Astrocyte (in vitro differentiated cells and primary cell): ENCODE measurements at places on chromosomes 2 and 18. TPM values are rescaled to one million over a fixed set of nuclear protein-coding genes. Genes with fewer than 3 reads are reported as not detected.

The PGAP1 gene
- total RNA-seq: 19.9 and 22.8 TPM in 2 replicates

The EFEMP1 gene
- 146 and 155 TPM in 2 replicates for total RNA-seq

The RAB27B gene
- 0.91 and 1.1 TPM in 2 replicates for total RNA-seq

The TIA1 gene
- 104 and 112 TPM in 2 replicates for total RNA-seq

The PLCD4 gene
- 0.86 and 0.89 TPM in 2 replicates for total RNA-seq

The ANKRD62 gene
- not detected in 2 replicates for total RNA-seq

The GALNT14 gene
- total RNA-seq: 2.1 and 2.9 TPM in 2 replicates

DNA sequence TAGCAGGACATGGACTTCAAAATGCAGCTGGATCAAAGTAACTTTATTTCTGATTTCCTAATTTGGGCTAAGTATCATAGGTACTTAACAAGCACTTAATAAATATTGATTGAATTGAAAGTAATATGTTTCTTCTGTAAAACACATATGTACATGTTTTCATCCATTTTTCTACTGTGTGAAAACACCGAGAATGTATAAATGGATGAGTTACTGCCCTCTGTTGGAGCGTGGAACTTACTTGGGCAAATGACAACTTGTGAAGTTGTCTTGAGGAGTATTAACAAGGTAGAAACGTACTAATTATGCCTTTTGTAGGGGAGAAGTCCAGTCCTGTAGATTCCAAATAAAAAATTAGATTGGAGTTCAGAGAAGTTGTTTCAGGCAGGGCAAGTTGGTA, 87.2 kb downstream of the PHLPP1 start:
- no peaks in the 10 kb centered on the region for H3K36me3 ChIP-seq
- no peak for DNase-seq
- H3K27me3 ChIP-seq: no peaks in the 10 kb centered on the region

GRCh38 chr2:33158482-33159003, 211.8 kb downstream of the LTBP1 start:
- peak; percentile 97 for DNase-seq
- peak overlapping the region; percentile 82 for H3K27ac ChIP-seq

GRCh38 chr2:222193328-222193983, 105.3 kb downstream of the PAX3 start:
- no peaks in the 10 kb centered on the region for H3K36me3 ChIP-seq
- no peak overlapping the region for H3K4me3 ChIP-seq
- DNase-seq: no peak
- H3K27me3 ChIP-seq: no peaks in the 10 kb centered on the region

DNA sequence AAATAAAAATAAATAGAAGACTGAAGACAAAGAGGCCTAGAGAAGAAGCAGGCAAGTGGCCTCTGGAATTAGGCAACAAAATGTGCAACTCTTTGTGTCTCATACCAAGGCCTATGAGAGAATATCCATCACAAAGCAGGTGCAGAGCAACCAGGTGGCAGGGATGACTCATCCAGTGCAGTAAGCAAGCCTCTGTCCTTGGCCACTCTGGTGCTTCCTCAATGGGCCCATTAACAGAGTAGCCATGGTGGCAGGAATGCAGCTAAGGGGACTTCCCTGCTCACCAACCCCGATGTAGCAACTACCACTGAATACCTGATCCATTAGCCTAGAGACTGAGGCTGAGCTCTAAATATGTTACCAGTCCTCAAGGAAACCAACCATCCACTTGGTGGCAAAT, 11.0 kb upstream of the EPG5 start:
- no peaks in the 10 kb centered on the region for H3K4me1 ChIP-seq
- H3K27me3 ChIP-seq: no peaks in the 10 kb centered on the region
- no peak overlapping the region for H3K4me3 ChIP-seq
- no peaks in the 10 kb centered on the region for H3K36me3 ChIP-seq
- DNase-seq: no peak

GRCh38 chr2:44980751-44981713, 28.2 kb downstream of the SIX2 start:
- H3K27ac ChIP-seq: no peak overlapping the region
- H3K4me3 ChIP-seq: no peak overlapping the region
- H3K4me1 ChIP-seq: no peaks in the 10 kb centered on the region
- no peaks in the 10 kb centered on the region for H3K36me3 ChIP-seq

DNA sequence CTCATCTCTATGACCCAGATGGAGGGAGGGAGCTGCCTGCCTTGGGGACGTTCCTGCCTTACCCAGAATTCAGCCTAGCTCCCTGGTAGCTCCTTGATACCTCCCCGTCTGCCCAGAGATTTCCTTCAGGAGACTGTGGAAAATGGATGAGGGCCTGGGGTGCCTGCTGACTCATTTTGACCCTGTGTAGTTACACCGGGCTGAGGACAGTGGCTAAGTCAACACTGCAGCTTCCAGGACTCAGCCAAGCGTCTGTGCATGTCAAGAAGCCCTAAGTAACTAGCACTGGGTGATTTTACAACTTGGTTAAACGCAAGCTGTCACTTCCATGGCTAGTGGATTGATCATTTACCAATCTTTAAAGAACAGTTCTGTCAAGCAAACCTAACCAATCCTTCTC, 23.3 kb upstream of the EPAS1 start:
- no peaks in the 10 kb centered on the region for H3K36me3 ChIP-seq
- H3K4me1 ChIP-seq: peaks cover 33% of the 10 kb centered on the region
- peak; percentile 2 for DNase-seq
- no peak overlapping the region for H3K27ac ChIP-seq

- H3K36me3 ChIP-seq: no peaks in the 10 kb centered on the region
- no peaks in the 10 kb centered on the region for H3K27me3 ChIP-seq
- no peaks in the 10 kb centered on the region for H3K4me1 ChIP-seq
- no peak for DNase-seq
- no peak overlapping the region for H3K27ac ChIP-seq
- no peak overlapping the region for H3K4me3 ChIP-seq
These were observed 1071.9 kb upstream of the CDH2 start for GRCh38 chr18:29248805-29249204.

GRCh38 chr2:190984595-190984994, 29.4 kb downstream of the STAT1 start:
- H3K36me3 ChIP-seq: peaks cover 57% of the 10 kb centered on the region
- H3K27ac ChIP-seq: no peak overlapping the region
- H3K4me3 ChIP-seq: no peak overlapping the region
- DNase-seq: peak; percentile 93
- H3K27me3 ChIP-seq: no peaks in the 10 kb centered on the region

GRCh38 chr2:56244911-56245530, 61.2 kb downstream of the CCDC85A start:
- H3K4me1 ChIP-seq: no peaks in the 10 kb centered on the region
- no peak overlapping the region for H3K27ac ChIP-seq
- DNase-seq: peak; percentile 60
- H3K27me3 ChIP-seq: no peaks in the 10 kb centered on the region

GRCh38 chr2:189474526-189474925, 33.3 kb downstream of the WDR75 start:
- H3K27me3 ChIP-seq: no peaks in the 10 kb centered on the region
- H3K4me3 ChIP-seq: no peak overlapping the region
- DNase-seq: no peak
- peaks cover 57% of the 10 kb centered on the region for H3K36me3 ChIP-seq
- H3K4me1 ChIP-seq: no peaks in the 10 kb centered on the region

DNA sequence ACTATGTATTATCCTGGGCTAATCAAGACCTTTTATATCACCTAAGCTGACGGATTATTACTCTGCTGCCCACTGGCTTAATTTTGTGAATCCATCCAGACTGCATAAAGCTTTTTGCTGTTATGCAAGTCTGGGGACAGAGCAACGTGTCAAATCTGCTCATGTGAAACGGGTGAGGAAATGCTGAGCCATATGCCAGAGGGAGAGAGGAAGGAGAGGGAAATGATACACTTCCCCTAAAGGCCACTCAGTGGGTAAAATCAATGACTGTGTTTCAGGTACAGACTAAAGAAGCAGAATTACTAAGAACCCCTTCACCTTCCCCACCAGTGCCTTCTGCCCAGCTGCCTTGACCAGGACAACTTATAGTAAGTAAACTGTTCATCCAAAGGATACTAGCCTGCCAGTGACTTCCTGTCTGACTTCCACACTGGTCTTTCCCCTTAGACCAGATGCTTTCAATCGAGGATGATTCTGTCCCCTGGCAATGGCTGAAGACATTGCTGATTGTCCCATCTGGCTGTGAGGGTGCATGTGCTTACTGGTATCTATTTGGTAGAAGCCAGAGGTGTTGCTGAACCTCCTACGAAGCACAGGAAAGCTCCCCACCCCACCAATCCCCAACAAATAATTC, 43.0 kb downstream of the STAT1 start:
- no peak overlapping the region for H3K27ac ChIP-seq
- no peak overlapping the region for H3K4me3 ChIP-seq
- no peaks in the 10 kb centered on the region for H3K27me3 ChIP-seq
- no peaks in the 10 kb centered on the region for H3K4me1 ChIP-seq

DNA sequence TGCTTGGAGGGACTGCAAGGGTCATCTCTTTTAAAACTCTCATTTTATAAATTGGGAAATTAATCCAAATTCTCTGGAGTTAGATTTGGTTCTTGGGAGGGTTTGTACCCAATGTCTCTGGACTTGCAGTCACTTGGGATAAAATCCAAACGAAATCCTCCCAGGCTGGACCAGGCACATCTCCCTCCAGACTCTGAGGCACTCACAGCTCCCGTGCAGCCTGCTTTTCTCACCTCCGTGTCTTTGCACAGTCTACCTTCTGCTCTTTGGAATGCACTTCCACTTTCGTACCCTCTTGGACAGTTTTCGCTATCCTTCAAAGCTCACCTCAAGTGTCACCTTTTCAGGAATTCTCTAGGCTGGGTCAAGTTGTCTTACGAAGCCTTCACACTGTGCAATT, 166.3 kb downstream of the MYCN start:
- no peaks in the 10 kb centered on the region for H3K36me3 ChIP-seq
- H3K27ac ChIP-seq: no peak overlapping the region
- no peaks in the 10 kb centered on the region for H3K27me3 ChIP-seq
- H3K4me1 ChIP-seq: no peaks in the 10 kb centered on the region

GRCh38 chr2:223050188-223050587, 1.8 kb upstream of the KCNE4 start:
- no peak overlapping the region for H3K27ac ChIP-seq
- peaks cover 25% of the 10 kb centered on the region for H3K4me1 ChIP-seq
- H3K4me3 ChIP-seq: no peak overlapping the region
- H3K27me3 ChIP-seq: no peaks in the 10 kb centered on the region
- DNase-seq: no peak

DNA sequence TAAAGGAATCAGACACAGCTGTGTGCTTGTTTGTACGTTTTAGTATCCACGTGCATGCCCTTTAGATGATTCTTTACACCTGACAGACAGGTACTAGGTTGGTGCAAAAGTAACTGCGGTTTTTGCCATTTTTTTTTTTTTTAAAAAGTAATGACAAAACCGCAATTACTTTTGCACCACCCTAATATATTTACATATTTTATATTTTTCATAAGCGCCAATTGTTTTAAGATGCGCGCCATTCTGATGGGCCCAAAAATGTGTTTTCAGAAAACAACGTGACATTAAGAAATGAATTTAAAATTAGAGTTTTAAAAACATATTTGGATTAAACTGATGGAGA, 972 bp upstream of the COBLL1 start:
- H3K27me3 ChIP-seq: no peaks in the 10 kb centered on the region
- no peak overlapping the region for H3K27ac ChIP-seq
- H3K4me1 ChIP-seq: peaks cover 12% of the 10 kb centered on the region
- no peaks in the 10 kb centered on the region for H3K36me3 ChIP-seq
- peak overlapping the region; percentile 78 for H3K4me3 ChIP-seq
- DNase-seq: no peak

GRCh38 chr2:49146401-49146800, 7.9 kb downstream of the FSHR start:
- no peaks in the 10 kb centered on the region for H3K36me3 ChIP-seq
- DNase-seq: no peak
- no peak overlapping the region for H3K27ac ChIP-seq

GRCh38 chr2:112876257-112876970, 34.6 kb upstream of the IL37 start:
- DNase-seq: no peak
- no peaks in the 10 kb centered on the region for H3K27me3 ChIP-seq
- peaks cover 36% of the 10 kb centered on the region for H3K4me1 ChIP-seq

- H3K4me1 ChIP-seq: no peaks in the 10 kb centered on the region
- H3K36me3 ChIP-seq: no peaks in the 10 kb centered on the region
- no peak overlapping the region for H3K27ac ChIP-seq
- no peaks in the 10 kb centered on the region for H3K27me3 ChIP-seq
These were observed 129.7 kb downstream of the PHLPP1 start for GRCh38 chr18:62844850-62845643.

DNA sequence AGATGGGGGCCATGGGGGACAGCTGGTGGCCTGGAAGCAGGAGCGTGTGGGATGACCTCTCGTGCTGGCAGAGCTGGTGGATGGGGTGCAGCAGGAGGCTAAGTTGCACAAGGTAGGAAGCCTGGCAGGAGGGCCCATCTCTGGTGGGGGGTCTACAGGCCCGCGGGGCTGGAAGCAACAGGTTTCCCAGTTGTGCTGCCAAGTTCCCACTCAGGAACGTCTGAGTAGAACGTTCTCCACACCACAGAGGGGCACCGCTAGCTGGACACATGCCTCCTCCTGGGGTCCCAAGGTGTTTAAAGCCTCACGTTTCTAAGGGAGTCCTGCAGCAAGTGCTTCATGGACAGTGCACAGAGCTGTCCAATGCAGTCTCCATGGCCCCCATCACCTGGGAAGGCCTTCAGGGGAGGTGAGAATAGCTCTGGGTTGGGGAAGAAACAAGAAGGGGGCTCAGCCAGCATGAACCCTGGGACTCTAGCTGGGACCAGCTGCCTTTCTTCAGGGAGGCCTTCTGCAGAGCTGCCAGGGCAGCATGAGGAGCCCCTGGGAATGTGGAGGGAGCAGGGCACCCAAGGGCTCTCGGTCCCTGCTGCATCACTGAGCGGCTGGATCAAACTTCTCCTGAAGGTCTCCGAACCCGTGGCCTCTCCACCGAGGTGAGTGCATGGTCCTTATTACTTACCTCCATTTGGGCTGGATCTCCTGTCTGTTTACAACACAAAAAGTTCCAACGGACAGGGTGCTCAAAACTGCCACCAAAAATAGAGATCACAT, 80.0 kb downstream of the TWIST2 start:
- H3K27ac ChIP-seq: no peak overlapping the region
- H3K27me3 ChIP-seq: no peaks in the 10 kb centered on the region
- DNase-seq: no peak
- H3K4me1 ChIP-seq: peaks cover 8% of the 10 kb centered on the region
- no peak overlapping the region for H3K4me3 ChIP-seq

GRCh38 chr18:63980027-63980426, 10.1 kb downstream of the SERPINB8 start:
- H3K4me3 ChIP-seq: no peak overlapping the region
- peaks cover 5% of the 10 kb centered on the region for H3K4me1 ChIP-seq
- DNase-seq: no peak
- H3K27me3 ChIP-seq: no peaks in the 10 kb centered on the region
- peaks cover 26% of the 10 kb centered on the region for H3K36me3 ChIP-seq

- peak overlapping the region; percentile 15 for H3K4me3 ChIP-seq
- peak overlapping the region; percentile 98 for H3K27ac ChIP-seq
These were observed 11.6 kb downstream of the CFLAR start for GRCh38 chr2:201127570-201127969.
